Esophagus squamous epithelium (tissue), 5 donors: ENCODE measurements at places on chromosomes 7 and 10.

GRCh38 chr7:97013134-97013844, 7.9 kb downstream of the DLX6 start:
- no peak for DNase-seq

- no peak for DNase-seq
These were observed 3.4 kb downstream of the GNAT3 start for GRCh38 chr7:80508440-80508839.

- DNase-seq: no peak
These were observed 64.2 kb upstream of the DDC start for GRCh38 chr7:50629238-50629901.

GRCh38 chr10:35563261-35563891, 41.8 kb upstream of the GJD4 start:
- DNase-seq: no peak

GRCh38 chr7:25996006-25996408, 156.0 kb upstream of the NFE2L3 start:
- DNase-seq: no peak

- no peak for DNase-seq
These were observed 113.8 kb downstream of the DLG5 start for GRCh38 chr10:77812741-77813140.

DNA sequence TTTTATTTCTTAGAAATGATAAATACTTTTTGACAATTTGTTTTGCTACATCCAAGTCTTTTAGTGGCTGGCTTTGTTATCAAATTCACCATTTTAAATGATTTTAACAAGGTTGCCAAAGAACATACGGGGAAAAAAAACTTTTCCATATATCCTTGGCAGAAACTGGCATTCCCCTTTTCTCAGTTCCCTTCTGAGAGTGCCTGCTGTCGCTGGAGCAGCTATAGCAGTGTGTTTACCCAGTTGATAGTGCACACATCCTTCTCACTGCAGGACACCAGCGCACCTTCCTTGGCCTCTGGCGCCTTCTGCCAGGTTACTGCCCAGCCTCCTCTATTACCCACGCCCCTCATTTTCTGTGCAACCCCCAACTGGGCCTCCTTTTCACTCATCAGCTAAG, 94.1 kb downstream of the ALOX5 start:
- DNase-seq: no peak

GRCh38 chr10:117260084-117260483, 19.2 kb downstream of the SLC18A2 start:
- no peak for DNase-seq

DNA sequence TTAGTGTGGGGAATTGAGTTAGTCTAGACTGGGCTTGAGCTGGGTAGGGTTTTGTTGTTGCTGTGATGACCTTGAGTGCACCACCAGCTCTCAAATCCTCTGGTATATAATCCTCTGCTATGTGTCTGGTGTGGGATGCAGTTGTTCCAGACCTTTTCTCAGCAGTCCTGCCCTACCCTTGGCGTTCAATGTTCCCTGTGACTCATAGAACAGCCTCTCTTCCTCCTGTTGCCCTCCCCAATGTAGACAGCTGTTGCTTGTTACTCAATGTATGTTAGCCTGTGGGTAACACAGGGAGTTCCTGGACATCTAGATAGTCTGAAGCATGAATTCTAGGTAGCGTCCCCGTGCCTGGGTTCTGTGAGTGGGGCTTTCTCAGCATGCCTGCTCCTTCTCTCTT, 19.8 kb downstream of the ACBD7 start:
- no peak for DNase-seq

DNA sequence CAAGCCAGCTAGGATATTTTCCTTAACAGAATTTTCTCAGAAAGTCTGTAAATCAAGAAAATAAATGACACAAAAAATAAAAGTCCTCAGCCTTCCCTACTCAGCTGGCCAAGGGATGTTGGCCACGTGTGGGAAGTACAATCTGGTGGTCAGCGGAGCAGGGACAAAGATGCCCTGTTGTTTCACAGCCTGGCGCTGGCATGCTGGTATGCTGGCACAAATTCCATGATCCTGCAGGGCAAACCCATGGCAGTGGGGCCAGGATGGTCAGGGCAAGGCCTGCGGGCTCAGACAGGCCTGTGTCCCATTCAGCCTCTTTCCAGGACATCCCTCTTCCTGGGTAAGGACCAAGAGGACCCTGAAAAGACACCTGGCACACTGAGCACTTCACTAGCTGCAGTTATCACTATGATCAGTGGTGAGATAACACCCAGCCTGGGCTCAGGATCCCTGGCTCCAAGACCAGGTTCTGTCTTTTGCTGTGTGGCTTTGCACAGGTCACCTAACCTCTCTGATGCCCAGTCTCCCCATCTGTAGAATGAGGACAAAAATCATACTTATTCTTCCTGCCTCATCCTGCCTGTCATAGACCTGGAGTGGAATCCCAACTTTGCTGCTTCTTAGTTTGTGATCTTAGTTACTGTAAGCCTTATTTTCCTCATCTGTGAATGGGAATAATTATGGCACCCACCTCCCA, 10.8 kb upstream of the HSPA12A start:
- DNase-seq: no peak

GRCh38 chr10:12510501-12510941, 161.2 kb downstream of the CAMK1D start:
- DNase-seq: no peak

- no peak for DNase-seq
These were observed 307.7 kb upstream of the FZD8 start for GRCh38 chr10:35949811-35950211.

DNA sequence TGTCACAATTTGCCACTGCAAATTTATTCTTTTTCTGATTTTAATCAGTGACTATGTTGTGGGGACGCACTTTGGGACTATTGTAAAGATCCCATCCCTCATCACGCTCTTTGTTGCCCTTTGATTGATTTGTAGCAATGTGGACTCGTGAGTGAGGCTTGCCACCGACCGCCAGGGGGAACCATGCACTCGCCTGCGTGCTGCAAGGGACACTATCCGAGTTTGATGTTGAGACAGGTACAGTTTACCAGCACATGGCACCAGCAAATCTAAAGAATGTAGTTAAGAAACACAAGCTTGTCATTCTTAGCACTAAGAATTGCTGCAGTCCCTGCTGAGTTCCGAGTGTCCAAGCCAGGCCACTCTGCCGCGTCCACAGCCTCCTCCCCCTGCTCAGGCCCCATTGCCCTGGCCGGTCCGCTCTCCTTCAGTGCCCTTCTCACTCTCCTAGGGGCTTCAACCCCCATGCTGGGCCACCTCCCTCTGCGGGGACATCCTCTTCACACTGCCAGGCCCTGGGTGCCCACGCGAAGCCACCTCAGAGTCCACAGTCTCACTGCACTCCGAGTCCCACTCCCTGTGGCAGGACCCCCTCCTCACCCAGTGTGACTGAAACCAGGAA, 2.0 kb upstream of the SFTPA2 start:
- DNase-seq: peak; percentile 3

- no peak for DNase-seq
These were observed 188.7 kb downstream of the DNAJC1 start for GRCh38 chr10:21814866-21815265.

GRCh38 chr7:157412021-157412443, 75.2 kb downstream of the DNAJB6 start:
- no peak for DNase-seq

DNA sequence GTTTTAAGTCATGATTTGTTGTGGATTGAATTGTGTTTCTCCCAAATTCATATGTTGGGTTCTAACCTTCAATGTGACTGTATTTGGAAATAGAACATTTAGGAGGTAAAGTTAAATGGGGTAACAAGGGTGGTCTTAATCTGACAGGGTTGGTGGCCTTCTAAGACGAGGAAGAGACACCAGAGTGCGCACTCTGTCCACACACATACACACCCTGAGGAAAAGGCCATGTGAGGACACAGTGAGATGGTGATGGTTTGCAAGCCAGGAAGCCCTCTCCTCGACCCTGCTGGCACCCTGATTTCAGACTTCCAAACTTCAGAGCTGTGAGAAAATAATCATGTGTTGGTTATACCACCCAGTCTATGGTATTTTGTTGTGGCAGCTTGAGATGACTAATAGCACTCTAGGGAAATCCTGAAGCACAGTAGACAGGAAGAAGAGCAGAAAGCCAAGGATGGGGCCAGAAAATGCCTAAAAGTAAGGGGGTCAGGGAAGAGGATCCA, 28.0 kb upstream of the SEM1 start:
- DNase-seq: no peak

- no peak for DNase-seq
These were observed 100.6 kb upstream of the HABP2 start for GRCh38 chr10:113452146-113452845.

GRCh38 chr7:2470204-2471021, 5.8 kb downstream of the GRIFIN start:
- no peak for DNase-seq

DNA sequence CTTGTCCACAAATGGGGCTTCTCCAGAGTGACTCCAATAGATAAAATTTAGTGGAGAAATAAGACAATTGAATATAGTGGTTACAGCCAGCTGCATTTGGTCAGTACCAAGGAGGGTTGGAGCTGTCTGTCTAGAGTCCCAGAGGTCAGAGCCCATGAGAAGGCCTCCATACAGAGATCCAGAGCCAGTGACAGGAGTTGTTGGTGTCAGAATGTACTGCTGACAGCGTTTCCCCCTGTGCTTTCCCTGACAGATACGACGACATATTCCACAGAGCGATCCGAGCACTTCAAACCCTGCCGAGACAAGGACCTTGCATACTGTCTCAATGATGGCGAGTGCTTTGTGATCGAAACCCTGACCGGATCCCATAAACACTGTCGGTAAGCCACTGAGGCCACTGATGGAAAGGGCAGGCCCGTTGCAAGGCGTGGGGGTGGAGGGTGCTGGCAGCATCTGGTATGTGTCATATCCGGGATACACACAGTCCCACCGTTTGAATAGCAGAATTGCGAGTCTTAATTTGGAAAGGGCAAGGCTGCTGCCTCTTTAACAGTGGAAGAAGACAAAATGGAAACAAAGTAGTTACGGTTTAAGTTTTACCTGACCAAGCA, 483.6 kb downstream of the NRG3 start:
- DNase-seq: no peak

GRCh38 chr10:121155742-121156474, 304.7 kb downstream of the WDR11 start:
- no peak for DNase-seq

GRCh38 chr10:110864662-110865140, 7.0 kb upstream of the PDCD4 start:
- no peak for DNase-seq

DNA sequence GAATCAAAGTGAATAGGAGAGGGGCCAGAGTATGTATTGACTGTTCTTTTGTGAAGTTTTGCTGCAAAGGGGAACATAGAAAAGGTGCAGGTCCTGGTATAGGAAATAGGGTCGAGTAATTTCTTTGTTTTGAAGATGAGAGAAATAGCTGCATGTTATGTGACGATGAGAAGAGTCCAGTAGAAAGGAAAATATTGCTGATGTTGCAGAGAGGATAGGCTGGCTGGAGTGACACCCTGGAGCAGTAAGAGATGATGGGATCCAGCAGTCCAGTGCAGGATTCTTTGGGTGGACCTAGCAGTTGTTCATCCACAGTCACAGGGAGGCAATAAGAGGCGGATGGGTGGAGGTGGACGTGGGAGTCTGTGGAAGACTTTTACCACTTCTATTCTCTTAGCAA, 2.1 kb upstream of the BMS1 start:
- DNase-seq: no peak

DNA sequence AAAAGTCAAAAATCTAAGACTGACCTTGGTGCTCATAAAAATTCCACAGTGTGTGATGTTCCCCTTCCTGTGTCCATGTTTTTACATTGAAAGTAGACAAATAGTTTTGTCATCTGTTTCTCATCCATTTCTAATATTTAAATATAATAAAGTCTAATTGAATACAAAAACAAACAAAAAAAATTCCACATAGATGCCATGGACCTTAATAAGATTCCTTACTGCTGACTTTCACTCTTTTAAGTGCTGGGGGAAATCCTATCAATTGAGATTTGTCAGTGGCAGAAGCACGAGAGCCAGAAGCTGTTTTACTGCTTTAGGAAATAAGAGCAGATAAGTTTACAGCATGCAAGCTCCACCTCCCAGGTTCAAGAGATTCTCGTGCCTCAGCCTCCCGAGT, 310.0 kb downstream of the ABCA13 start:
- DNase-seq: no peak

DNA sequence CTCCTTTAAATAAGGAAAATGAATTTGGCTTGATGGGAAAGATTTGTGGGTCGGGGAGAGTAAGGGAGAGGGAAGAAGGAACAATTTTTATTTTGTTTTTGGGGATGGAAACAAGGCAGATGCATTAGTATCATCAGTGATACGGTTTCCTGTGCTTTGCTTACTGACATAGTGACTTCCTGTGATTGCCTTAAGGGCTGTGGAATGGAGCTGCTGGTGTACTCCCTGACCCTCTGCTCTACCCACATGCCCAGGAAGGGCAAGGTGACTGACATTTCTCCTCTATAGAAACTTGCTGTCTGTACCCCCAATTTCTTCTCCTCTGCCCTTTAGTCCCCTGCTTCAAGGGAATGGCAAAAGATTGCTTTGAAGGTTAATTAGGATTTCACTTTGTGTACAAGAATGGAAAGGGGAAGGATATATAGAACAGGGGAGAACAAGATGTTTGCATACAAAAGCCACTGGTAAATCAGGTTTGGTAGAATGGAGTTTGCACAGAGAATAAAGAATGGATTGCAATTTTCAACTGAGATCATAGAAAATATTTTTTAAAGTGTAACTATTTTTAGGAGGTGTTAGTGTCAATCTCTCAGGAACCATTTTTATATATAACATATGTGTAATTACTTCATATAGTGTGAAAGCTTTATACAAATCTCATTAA, 129.0 kb upstream of the AGR3 start:
- no peak for DNase-seq

DNA sequence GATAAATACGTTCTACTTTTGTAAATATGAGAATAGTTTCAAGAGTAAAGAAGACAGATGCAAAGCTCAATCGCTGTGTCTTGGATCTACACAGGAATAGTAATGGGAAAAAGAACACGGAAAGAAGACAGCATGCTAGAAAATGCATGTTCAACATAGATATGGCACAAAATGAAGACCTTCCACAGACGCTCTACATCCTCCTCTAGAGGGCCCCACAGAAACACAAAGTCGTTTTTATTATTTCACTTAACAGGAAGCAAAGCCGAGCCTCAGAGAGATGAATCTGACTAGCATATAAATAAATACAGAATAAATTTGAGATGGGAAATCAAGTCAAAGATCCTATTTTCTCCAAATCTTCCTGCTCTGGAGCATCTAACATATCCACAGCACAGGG, 292.6 kb downstream of the PARD3 start:
- no peak for DNase-seq

DNA sequence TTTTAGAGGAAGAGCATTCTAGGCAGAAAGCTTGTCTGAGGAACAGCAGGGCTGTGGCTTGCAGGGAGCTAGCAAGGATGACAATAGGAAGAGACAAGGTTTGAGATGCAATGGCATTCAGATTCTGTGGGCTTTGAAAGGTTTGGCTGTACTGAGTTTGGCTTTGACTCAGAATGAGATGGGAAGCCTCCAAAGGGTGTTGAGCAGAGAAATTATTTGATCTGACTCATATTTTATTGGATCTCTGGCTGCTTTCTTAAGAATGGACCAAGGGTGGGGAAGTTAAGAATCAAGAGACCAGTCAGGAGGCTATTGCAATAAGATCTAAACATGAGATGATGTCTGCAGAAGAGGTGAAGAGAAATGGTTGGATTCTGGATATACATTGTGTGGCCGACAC, 273.2 kb downstream of the CDK14 start:
- DNase-seq: no peak
